Renal pelvis (tissue), 12 donors: ENCODE measurements at places on chromosomes 1 and 21.

DNA sequence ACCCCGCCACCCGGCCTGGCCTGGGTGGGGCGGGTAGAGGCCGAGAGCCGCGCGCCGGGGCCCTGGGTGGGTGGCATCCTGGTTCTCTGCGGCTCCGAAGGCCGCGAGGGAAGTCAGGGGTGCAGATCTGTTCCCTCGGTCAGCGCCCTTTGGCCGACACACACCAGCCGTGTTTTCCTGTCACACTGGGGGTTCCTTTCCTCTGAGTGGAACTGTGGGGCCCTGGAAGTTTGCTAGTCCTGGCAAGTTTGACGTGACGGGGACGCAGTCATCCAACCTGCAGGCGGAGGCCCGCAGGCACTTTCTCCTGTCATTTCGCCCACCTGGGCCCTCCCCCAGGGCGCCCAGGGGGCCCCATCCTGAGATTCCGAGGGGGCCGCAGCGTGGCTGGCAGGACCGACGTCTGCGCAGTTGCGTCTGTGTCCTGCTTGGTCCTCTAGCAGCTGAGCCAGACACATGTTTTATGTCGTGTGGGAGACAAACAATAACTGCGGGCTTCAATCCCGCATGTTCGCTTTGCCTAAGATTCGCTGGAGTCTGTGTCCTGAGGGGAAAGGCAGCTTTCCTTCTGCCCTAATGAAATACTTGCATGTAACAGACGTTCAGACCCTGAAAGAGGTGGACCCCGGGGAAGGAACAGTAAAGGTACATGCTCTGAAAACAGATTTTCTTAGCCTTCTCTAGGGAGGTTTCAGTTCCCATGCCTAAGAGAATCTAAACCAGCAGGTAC lies 1.5 kb downstream of the FAM163A start:
- DNase-seq = no peak

GRCh38 chr1:42140191-42140590 lies 13.0 kb upstream of the GUCA2B start:
- DNase-seq = no peak

- DNase-seq = no peak
These were observed 17.4 kb downstream of the DYNLT5 start for GRCh38 chr1:66769512-66770229.

GRCh38 chr1:178092878-178093493 lies 918 bp upstream of the RASAL2 start:
- no peak for DNase-seq

DNA sequence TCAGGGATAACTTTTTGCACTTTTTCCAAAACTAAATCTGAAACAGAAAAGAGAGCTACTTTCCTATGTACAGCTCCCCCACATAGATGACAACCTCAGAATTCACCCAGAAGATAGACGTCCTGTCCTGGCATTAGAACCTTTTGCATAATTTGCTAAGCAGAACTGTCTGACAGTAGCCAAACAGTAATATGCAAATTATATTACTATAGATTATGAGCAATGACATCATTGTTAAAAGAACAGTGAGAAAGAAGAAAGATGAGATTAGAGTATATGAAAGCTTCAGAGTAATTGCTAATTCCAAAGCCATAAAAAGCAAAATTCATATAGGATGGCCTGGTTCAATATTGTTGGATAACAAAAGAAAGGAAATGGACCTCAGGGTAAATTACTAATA lies 43.7 kb downstream of the SLC44A5 start:
- DNase-seq = no peak

- DNase-seq = no peak
These were observed 98.6 kb downstream of the NGF start for GRCh38 chr1:115239426-115239825.

- DNase-seq = no peak
These were observed 23.9 kb upstream of the SPATA6 start for GRCh38 chr1:48495911-48496310.

DNA sequence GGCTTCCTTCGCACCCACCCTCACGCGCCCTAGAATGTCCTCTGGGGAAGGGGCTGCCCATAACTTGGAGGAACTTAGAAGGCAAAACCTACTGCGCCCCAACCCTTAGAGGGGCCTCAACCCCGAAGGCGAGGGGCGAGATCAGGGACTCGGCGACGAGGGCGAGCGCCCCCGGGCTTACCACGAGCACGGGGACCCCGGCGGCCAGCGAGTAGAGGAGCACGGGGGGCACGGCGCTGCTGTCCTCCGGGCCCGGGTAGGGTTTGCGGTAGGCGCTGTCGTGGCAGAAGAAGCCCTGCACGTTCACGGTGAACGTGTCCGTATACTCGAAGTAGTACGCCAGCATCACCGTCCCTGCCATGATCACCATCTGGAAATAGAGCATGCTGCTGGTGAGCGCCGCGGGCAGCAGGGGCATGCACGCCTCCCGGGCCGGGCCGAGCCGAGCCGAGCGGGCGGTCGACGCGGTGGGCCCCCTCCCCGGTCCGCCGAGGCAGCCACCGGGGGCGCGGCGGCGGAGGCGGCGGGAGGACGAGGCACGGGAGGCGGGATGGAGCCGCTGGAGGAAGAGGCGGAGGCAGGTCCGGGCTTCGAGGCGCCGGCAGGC lies 304 bp downstream of the PLPPR5 start:
- DNase-seq = no peak

- DNase-seq = no peak
These were observed 32.8 kb downstream of the LRRC8B start for GRCh38 chr1:89557445-89557825.

DNA sequence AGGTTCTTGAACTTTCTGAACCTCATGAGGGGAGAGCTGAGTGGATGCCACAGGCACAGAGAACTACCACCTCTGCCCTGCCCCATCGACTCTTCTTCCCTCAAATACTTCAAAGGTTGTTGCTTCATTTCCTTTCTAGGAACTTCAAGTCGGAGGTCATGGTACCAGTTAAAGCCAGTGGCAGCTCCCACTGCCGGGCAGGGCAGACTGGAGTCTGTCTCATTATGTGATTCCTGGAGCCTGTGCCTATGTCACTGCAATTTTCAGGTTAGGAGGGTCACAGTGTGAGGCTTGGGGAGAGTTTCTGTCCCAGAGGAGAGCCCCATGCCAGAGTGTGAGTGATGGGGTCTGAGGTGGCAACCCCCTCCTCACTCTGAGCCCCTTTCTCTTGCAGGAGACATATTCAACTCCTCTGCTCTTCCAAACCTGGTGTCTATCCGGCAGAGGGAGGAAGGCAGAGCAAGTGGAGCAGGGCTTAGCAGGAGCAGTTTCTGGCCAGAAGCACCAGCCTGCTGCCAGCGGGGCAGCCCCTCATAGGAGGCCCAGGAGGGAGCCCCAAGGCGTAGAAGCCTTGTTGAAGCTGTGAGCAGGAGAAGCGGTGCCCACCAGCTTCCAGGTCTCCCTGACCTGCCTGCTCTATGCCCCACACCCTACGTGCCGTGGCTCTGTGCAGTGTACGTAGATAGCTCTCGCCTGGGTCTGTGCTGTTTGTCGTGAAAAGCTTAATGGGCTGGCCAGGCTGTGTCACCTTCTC lies 29.3 kb downstream of the CAMK1G start:
- no peak for DNase-seq

DNA sequence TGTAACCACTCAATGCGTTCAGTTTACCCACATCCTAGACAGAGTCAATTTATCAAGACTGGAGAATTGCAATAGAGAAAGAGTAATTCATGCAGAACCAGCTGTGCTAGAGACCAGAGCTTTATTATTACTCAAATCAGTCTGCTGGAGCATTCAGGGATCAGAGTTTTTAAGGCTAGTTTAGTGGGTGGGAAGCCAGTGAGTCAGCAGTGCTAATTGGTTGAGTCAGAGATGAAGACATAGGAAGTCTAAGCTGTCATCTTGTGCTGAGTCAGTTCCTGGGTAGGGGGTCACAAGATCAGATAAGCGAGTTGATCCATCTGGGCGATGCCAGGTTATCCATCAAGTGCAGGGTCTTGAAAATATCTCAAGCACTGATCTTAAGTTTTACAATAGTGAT lies 499.6 kb downstream of the MRPL39 start:
- no peak for DNase-seq

DNA sequence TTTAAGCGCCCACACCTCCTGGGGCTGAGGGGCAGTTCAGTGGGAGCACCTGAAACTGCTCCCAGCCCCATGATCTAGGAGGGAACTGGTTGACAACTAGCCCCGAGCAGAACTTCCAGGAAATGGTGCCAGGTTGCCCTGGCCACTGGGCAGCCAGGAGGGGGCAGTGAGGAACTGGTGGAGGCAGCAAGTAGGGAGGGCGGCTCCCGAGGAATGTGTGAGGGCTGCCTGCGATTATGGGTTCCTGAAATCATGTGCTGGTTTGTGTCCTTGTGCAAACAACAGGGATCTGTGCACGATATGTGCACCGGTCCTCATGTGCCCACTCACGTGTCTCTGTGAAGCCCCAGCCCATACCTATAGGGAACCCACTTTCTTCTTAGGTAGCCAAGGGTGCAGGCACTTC lies 9.9 kb downstream of the GPR3 start:
- no peak for DNase-seq

DNA sequence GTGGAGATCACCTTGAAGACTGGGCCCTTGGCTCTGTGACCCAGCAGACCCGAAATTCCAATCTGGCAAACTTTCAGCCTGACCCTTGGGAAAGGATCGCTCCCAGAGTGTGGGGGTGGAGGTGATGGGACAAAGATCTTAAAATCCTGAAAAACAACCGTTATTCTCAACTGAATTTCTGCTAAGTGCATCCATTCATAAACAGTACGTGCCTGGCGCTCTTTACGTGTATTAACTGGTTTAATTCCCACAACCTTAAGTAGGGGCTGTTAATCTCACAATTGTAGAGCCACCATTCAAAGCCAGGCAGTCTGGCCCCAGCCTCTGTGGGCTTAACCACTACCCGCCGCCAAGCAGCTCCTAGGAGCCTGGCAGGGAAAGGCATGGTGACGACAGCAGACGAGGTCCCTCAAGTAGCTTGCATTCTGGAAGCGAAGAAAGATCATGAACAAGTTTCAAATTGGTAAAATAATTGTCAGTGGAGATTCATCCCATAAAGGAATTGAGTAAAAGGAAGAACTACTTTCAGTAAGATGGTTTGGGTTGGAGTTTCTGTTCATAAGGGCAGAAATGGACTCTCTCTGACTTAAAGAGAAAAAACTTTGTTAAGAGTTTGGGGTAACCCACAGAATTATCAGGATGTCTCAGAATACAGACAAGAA lies 11.4 kb upstream of the RGS16 start:
- no peak for DNase-seq

DNA sequence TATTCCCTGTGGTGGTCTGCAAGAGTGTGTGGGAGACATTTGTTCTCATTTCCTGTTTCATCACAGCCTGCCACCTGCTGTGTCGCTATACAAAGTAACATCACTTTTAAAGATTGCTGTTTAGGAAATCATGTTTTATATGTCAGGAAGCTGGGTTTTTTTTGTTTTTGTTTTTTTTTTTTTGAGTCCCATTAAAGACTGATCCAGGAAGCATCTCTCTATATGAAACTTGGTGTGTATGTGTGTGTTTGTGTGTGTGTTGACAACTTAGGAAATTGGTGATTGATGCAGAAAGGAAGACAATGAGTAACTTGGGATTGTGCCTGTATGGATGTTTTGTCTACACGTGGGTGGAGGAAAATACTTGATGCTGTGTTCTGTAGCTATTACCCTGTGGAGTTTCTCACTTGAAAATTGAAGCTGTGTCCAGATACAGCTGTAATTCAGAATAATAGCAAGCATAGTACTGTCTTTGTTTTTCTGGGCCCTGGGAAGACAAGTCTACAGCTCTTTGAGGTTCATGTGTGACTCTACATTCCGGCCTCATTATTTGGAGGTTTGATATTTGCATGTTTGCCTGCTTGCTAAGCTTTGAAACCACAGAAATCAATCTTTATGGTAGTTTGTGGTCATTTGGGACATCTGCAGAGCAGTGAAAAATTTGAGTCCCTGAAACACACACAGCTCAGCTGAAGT lies 47.9 kb downstream of the LAMC1 start:
- no peak for DNase-seq

- no peak for DNase-seq
These were observed 1.5 kb upstream of the ATXN7L2 start for GRCh38 chr1:109482242-109482641.

DNA sequence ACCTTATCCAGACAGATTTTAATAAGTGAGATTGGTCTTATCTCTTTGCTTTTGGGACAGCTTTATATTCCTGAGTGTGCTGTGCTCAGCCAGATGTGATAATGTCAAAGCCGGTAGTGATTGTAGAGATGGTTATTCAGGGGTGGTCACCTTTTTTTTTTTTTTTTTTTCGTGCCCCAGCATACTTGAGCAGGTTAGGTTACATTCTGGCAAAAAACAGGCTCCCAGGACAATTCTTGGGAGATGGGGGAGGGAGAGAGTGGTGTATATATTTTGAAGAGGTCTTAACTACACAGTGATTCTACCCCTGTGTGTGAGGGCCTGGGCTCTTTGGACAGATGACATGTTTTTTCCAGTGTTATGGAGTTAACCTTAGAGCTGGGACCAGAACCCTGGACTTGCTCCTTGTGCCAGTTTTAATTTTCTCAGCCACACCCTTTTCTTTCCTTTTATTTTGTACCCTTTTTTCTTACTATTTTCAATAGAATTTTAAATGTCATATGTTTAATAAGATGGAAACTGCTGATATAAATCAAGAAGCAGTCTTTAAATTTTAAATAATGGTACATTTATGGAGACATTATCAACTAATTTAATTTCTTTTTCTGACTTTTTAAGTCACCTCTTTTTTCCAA lies 88.4 kb downstream of the DYRK1A start:
- no peak for DNase-seq

- DNase-seq = no peak
These were observed 20.1 kb downstream of the UBE2U start for GRCh38 chr1:64223329-64224151.

DNA sequence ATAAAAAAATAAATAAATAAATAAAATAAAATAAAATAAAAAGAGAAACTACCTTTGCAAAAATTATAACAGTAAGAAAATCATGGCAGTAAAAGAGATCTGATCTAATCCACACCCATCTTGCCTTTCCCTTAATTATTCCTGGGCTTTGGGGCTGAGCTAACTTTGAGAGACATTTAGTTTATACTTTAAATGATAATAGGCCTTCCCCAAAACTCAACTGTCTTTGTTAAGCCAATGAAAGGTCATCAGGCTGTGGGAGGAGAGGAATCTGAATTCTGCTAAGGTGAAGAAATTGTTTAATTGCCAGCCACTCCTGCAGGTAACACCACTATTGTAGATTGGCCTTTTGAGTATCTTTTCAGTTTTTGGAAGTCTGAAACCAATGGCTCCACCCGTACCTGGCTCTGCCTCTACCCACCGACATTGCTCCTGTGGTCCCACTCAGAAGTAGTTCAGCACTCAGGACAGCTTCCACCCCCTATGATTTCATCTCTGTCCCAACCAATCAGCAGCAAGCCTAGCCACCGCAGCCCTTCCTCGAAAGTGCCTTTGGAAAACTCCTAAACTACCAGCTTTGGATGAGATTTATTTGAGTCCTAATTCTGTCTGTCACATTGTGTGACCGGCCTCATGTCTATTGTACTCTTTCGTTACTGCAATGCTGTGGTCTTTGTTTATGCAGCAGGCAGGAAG lies 23.0 kb upstream of the PNRC2 start:
- no peak for DNase-seq
